ENCODE measurements at places on chromosomes 1 and 21.
A peak's percentile ranks its signal among the peaks of the same experiment; 100 is the strongest.

GRCh38 chr1:221965252-221965651 is 223.4 kb upstream of the DUSP10 start:
- DNase-seq, result no peak

DNA sequence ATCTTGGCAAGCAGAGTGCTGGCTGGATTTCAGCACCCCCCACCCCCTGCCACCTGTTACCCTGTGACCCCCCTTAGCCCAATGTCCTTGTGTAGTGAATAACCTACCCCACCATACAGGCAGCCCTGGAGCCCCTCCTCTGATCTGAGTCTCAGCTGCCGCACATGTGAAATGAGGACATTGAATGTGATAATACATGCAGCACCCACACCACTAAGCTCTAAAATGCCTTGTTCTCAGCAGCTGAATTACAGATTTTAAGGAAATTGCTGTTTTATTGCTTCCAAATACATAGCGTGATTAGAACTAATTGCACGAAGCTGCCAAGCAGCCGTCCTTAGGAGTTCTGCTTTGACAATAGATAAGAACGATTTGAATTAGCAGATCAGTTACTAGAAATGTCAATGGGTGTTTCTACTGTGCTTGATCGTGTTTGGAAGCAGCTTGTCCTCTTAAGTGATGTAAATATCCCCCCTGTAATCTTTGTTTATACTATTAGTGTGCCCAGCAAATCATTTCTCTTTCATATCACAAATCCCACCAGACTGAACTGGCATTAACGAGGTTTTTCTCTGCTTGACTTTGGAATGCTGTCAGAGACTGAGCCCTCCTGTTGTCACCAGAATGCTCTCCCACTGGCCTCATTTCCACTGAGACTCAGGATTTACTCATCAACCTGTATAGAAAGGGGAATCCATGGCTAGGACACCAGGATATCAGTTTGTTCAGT is 4.9 kb downstream of the SLAMF8 start:
- no peak for DNase-seq

- DNase-seq, result no peak
Observed at GRCh38 chr1:51558375-51558924, 39.4 kb upstream of the EPS15 start.

DNA sequence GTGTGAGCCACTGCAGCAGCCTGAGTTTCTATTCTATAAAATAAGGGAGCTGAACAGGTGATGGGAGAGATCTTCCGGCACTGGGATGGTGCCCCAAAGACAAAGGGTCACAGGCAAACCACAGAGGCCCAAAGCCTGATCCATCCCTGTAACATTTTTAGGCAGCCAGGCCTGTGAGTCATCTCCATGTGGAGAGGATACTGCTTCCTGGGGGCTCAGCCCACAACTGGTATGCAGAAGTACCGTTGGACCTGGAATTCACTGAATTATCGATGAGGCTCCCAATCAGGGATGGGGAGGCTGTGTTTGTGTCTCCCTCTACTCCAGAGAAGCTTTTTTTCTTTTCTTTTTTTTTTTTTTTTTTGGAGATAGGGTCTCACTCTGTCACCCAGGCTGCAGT is 48.8 kb upstream of the WASF2 start:
- DNase-seq, result no peak

GRCh38 chr1:43686801-43687200 is 20.5 kb upstream of the ST3GAL3 start:
- no peak for DNase-seq

DNA sequence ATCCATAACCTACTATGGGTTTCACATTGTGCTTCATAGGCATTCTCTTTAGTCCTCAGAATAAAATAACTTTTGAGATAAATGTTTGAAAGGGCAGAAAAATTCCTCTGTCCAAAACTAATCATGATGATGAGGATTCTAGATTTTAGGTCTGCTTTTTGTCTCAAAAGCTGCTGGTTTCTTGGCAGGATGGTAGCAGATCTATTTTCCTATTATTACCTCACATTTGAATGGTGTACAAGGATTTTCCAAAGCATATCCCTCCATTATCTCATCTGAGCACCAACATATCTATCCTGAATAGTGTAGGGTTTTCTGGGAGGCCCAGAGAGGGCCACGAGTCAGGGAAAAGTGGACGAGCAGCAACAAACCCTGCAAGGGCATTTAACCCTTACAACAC is 201.9 kb downstream of the PLPP3 start:
- no peak for DNase-seq

DNA sequence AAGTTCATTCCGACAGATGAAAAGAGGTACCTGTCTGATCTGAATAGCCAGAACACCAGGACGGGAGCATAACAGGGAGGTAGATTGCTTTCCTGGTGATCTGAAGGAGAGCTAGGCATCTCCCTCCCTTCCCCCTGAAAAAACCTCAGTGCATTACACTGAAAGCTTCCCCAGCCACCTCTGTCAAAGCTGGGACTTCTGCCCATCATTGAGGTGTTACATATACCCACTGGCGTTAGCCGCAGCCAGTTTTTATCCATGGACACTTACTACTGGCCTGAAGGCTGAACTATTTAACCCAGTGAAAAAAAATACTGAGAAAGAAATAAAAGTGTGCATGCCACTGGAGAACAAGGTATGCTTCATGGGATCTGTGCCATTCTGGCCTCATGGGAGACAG is 568.3 kb upstream of the ADAMTS5 start:
- DNase-seq, result no peak

- no peak for DNase-seq
Observed at GRCh38 chr1:171292799-171293198, 21.2 kb upstream of the FMO4 start.

DNA sequence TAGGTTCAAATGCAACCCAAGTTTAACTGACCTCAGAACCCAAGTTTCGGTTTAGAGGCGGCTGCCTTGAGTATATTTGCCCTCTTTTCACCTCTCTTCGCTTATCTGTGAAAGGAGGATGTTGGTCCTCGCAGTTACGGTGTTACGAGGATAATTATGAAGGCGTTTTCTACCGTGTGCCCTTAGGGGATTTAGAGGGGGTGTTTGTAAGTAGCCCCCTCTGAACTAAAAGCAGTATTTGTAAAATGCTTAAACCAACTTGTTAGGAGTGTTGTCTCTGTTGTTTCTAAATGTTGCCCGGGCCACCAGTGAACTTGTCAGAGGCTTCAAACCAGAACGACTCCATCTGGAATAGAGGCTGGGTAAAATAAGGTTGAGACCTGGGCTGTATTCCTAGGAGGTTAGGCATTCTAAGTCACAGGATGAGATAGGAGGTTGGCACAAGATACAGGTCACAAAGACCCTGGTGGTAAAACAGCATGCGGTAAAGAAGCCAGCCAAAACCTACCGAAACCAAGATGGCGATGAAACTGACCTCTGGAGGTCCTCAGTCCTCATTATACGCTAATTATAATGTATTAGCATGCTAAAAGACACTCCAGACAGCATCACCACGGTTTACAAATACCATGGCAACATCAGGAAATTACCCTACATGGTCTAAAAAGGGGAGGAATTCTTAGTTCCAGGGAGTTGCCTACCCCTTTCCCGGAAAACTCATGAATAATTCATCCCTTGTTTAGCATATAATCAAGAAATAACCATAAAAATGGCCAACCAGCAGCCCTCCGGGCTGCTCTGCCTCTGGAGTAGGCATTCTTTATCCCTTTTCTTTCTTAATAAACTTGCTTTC is 1.0 kb upstream of the PSRC1 start:
- DNase-seq, result no peak

DNA sequence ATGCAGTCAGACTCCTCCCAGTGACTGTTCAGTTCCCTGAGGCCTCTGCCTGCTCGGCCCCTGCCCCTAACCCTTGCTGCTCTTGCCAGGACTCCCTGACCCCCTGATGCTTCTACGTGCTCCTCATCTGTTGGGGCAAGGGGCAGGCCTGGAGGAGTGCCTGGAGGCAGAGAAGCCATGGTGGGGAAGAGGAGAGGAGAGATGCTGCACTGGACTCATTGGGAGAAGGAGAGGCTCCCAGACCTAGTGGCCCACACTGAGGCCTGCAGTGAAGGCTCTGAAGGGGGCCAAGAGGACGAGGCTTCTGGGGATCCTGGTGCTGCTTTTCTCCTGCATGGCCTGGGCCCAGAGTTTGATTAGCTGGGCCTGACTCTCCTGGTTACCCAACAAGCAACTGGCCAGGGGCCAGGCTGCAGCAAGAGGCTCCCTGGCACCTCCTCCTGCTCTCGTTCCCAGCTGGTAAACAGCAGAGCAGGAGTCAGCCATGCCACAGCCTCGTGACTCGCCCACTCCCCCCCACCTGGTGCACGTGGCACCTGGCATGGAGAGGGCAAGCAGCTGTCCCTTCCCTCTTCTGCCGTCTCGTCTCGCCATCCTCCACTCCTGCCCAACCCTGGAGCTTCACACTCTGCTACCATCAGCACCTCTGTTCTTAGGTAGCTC is 847 bp upstream of the RORC start:
- DNase-seq, result no peak

- no peak for DNase-seq
Observed at GRCh38 chr1:14791654-14792053, 193.2 kb downstream of the KAZN start.

DNA sequence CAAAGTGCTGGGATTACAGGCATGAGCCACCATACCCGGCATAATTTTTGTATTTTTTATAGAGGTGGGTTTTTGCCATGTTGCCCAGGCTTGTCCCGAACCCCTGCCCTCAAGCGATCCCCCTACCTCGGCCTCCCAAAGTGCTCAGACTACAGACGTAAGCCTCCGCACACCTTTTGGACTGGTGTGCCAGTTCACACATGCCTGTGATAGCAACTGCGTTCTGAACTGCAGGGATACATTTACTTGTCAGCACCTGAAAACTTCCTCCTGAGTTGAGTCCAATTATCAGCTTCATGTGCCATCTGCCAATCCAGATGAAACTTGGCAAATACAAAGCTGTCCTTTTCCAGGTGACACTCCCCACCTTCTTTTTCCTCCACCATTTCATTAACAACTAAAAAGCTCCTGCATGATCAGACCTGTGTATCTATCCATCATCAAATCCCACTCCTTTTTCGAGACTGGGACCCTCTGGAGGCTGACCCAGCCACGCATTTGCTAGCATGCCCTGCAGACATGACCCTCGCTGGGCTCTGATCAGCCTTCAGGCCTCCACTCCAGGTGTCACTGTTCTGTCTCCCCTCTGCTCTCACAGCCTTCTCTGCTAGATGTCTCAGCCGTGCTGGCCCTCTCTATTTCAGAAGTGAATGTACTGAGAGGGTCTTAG is 2.1 kb upstream of the DEGS1 start:
- no peak for DNase-seq

- DNase-seq, result peak; percentile 64
Observed at GRCh38 chr1:169610108-169610507, 19.8 kb downstream of the SELP start.

GRCh38 chr1:179322557-179322956 is 29.0 kb downstream of the SOAT1 start:
- no peak for DNase-seq

DNA sequence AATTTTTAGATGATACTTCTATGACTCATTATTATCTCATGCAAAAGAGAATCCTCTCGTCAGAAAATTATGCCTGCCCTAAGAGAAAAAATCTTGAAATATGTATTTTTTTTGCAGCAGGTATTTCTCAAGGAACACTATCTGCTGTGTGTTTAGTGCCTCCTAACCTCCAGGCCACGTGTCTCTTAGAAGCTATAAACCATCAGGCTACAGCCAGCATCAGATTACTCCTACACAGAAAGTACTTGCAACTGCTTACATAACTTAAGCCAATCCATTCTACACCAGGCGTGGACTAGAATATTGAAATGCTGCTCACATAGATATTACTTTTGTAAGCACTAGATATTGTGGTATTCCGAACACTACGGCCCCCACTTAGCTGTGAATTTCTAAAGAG is 933.4 kb downstream of the PLA2G4A start:
- DNase-seq, result no peak

DNA sequence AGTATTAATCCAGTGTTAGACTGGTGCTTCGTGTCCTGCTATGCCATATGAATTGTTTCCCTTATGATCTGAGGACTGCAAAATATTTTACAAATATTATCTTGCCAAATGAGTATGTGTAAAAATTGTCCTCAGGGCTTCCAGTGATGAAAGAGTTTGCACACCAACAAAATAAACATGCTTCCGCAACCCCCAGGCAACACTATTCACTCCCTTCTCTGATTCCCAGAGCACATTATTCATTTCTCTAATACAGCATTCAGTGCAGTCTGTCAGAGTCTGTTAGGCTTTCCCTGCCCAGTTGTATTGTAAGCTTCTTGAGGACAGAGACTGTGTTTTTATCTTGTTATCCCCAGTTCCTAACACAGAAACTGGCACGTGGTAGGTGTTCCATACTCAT is 409.9 kb upstream of the C1orf87 start:
- DNase-seq, result no peak

DNA sequence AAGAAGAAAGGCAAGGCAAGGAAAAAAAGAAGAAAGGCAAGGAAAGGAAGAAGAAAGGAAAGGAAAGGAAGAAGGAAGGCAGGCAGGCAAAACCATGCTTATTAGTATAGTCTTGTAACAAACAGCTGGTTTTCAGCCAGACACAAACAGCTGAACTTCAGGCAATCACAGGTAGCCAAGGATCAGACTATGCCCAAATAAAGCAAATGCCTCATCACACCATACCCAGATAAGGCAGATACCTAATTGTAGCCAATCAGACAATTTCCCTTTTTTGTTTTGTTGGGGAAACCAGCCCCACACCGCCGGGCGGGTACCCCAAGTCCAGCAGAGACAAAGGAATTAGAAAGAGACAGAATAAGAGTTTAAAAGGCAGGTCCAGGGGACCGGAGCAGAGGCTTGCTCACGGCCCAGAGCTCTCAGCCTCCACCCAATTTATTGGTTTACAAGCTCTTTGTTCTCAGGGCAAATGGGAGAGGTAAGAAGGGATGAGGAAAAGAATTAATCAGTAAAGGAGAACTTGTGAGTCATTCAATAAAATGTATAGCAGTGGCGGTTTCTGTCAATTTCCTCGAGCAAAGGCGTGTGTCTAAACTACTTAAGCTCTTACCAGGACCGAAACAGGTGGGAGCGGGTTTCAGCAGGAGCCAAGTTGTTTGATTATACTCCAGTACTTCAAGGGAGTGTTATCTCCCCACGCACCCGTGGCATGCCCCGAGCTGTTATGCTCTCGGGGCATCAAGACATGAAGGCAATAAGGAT is 886.8 kb downstream of the KCNT2 start:
- no peak for DNase-seq

DNA sequence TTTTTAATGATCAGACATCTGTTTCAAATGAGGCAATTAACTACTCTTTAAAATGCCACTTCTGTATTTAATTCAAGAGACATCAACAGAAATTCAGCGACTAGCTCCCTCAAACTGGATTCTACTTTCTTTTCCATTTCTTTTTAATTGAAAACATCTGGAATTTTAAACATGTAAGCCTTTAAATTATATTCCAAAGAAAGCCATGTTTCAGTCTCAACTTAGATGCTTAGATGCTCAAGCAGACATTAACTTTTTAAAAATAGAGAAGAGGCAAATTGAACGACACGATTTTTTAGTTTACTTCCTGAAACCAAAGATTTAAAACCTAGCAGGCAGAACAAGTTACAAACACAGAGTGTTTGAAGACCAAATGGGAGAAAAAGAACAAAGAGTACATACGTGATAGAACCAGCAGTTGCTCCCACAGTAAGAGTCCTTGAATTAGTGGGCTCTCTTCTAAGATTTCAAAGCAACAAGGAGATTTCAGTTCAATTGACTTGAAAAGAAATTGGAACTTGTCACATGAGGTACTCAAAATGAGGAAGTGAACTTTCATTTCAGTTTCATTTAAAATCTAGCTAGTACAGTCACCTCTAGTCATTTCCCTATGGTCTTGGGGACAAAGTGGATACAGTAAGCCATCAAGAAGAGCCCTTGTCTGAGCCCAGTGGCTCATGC is at the start of gene CTSS:
Gene CTSS (minus strand): TSS at position 483 of the 681 bp plus-strand sequence. CDS start 1,015 bp downstream, outside the sequence.
- no peak for DNase-seq

- DNase-seq, result no peak
Observed at GRCh38 chr21:26842300-26842699, 2.9 kb downstream of the ADAMTS1 start.
